ENCODE measurements at places on chromosomes 4 and X.
A peak's percentile ranks its signal among the peaks of the same experiment; 100 is the strongest.

GRCh38 chr4:37865450-37865849 is 25.4 kb upstream of the TBC1D1 start:
- DNase-seq, result no peak

- DNase-seq, result peak; percentile 79
Measured at GRCh38 chr4:18689308-18690115, 668.0 kb upstream of the LCORL start.

- no peak for DNase-seq
Measured at GRCh38 chrX:13697976-13698375, 9.0 kb downstream of the RAB9A start.

DNA sequence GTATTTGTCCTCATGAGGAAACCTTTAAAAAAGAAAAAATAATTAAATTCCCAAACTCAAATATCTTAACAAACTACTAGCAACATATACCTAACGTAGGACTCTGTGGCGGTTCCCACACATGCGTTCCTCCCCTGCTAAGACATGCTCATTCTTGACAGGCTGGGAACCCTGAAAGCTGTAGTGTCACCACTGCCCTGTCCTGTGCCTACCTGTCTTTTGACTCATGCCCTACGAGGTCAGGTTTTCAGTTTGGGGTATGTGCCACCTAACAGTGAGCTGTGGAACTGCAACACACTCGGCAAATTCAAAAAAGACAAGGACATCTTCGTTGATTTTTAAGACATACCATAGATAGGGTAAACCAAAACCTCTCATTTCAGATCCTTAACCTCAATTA is 17.8 kb downstream of the IDS start:
- no peak for DNase-seq

- DNase-seq, result no peak
Measured at GRCh38 chr4:57151481-57151880, 41.3 kb upstream of the IGFBP7 start.

- peak; percentile 84 for DNase-seq
Measured at GRCh38 chr4:3041192-3042142, 32.9 kb downstream of the HTT-AS start.

- no peak for DNase-seq
Measured at GRCh38 chr4:61400439-61401038, 200.4 kb downstream of the ADGRL3 start.

DNA sequence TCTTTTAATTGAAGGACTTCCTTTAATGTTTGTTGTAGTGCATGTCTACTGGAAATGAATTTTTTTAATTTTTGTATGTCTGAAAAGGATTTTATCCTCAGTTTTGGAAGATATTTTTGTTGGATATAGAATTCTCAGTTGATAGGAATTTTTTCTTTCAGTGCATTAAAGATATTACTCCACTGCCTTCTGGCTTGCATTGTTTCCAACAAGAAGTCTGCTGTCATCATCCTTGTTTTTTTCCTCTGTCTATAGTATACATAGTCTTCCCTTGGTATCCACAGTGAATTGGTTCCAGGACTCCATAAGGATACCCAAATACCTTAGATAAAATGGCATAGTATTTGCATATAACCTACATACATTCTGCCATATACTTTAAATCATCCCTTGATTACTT is 33.5 kb downstream of the SCD5 start:
- DNase-seq, result no peak

- no peak for DNase-seq
Measured at GRCh38 chr4:24382381-24382780, 202.0 kb downstream of the DHX15 start.

- no peak for DNase-seq
Measured at GRCh38 chr4:48027653-48028052, 11.1 kb downstream of the NIPAL1 start.

- DNase-seq, result no peak
Measured at GRCh38 chr4:104022831-104023230, 303.0 kb upstream of the TACR3 start.

- DNase-seq, result no peak
Measured at GRCh38 chrX:122363112-122363795, 820.8 kb upstream of the GRIA3 start.

DNA sequence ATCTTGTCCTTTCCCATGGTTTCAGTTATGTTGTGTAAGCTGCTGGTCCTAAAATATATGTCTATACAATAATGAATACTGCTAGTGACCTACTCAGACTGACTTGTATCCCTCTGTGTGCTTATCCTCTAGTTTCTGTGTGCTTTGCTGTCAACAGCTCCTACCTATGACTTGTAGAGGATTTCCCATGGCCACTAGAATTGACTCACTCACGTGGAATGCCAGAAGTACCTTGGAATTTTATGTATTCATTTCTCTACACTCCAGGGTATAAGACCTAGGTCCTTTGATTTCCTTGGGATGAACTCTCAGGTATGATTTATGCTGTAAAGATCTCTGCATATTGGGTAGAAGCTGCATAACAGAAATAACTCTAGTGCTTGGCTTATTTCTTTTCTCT is 279.9 kb upstream of the SLIT2 start:
- no peak for DNase-seq

DNA sequence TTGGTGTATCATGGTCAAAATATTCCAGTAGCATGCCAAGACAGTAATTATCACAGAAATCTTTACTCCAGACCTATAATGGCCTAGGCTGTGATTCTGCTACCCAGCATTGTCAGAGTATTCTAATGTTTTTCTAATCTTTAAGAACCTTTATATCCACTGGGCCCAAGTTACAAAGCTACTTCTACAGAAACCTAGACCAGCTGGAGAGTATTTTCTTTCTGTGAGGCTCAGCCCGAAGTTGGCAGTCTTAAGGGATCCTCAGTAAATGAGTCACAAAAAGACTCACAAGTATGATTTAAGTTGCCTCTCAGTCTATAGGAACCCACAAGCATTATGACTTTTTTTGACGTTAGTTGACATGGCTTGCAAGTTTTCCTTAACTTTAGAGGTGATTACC is 638.5 kb upstream of the FAM241A start:
- DNase-seq, result no peak

DNA sequence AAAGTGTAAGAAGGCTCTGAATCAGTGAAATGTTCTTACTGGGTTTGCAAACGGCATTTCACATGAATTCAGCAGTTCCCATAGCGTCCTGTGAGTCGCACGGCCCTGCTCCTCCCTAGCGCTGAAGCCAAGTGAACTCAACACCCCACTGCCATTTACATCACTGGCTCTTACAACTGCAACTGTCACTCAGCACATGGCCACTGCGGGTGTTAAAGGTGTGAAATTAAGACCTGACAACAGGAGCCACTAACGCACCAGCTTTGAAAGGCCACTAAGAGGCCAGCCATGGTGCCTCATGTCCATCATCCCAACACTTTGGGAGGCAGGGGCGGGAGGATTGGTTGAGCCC is 31.7 kb downstream of the RNF212 start:
- no peak for DNase-seq

GRCh38 chr4:118955515-118955914 is 66.9 kb downstream of the SYNPO2 start:
- DNase-seq, result no peak

DNA sequence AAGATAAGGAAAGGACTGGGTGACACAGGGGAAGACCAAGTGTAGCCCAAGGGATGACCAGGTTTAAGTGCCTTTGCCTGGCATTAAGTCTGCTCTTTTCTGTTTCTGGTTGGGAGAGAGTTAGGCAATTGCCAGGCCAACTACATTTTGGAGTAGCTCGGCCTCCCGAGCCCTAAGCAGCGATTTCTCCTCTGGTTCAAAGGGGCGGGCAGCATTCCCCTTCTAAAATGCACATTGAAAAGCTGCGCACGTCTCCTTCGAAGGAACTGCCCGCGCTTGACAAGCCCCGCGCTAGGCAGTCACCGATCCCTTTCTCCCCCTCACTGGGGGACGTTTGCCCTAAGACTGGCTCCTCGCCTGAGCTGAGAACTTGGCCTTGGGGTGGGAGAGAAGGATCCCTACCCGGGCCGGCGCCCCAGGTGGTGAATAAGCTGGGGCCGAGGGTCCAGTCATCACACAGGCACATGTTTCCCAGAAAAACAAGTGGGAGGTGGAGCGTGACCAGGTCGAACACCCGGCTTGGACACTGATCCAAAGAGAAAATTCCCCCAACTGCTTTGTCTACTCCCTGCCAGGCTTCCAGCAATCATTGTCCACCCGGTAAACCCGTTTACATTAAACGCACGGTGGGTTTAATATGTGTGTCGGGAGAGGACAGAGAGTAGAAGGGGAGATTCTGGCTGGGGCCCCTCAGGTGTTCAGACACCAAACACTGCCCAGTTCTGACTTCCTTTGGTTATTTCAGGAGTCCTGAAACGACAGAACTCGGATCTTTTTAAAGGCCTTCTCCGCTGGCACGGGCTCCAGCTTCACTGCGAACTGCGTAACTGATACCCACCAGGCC is 4.0 kb downstream of the ARX start:
- DNase-seq, result no peak

GRCh38 chr4:159946983-159947615 is 844.2 kb downstream of the RAPGEF2 start:
- no peak for DNase-seq

DNA sequence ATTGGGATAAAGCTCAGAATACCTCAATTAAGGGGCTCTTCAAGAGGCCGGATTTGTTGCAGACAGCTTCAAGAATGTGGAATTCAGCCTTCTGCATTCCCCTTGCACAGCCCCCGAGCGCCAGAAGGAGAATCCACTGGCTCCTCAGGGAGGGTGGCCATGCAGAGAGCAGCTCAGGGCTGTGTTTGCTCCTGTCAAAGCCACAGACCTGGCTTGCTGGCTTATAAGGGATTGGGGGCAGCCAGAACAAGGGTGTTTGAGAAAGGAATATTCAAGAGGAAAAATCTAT is 36.8 kb downstream of the ING2 start:
- DNase-seq, result no peak
